ENCODE measurements at places on chromosomes 5 and 9.

DNA sequence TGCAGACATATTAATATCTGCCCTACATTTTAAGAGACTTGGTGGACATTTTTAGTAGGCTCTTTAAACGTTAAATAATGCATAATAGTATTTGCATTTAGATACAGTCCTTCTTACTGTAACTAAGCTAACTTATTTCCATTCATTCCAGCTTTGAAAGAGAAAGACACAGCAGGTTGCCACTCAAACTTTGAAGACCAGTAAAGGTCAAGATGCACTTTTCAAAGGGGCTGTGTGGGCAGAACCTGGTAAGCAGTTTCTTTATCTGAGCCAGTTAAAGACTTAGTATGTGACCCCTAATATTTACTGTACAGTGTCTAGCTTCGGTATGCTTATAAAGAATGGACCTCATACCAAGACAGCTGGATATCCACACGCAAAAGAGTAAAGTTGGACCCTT is 20.8 kb downstream of the PLGRKT start:
- DNase-seq: no peak

GRCh38 chr9:3498691-3499090 is 27.1 kb downstream of the RFX3 start:
- DNase-seq: no peak

DNA sequence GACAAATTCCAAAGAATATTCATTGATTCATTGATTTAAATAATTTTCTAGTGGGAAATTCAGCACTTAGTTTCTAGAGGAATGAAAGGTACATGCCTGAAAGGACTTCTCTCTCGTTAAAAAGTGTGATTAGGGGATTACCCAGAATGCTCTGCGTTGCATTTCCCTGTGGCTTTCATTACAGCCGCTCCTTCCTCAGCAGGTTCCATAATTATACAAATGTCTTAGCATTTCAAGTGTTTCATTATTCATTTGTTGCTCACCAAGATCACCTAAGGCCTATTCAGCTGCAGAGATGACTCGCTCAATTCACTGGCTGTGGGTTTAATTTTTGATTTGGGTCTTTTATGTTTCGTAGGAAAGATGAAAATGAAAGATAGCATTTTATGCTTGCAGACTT is 52.8 kb downstream of the SPATA31C2 start:
- no peak for DNase-seq

DNA sequence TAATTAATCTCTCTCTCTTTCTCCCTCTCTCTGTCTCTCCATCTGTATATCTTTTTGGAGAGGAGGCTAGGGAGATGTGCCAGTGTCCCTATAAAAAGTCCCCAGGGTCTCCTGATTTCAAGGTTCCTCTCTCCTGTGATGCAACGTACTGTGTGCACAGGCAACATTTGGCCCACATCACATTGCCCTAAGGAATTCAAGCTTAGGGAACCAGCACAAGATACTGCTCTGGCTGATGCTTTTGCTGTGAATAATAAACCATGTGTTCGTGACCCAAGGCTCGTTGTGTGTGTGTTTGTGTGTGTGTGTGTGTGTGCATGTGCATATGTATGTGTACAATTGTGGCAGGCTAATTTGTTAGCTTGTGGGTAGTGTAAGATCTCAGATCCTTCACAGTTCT is 9.7 kb downstream of the SPATA9 start:
- no peak for DNase-seq

DNA sequence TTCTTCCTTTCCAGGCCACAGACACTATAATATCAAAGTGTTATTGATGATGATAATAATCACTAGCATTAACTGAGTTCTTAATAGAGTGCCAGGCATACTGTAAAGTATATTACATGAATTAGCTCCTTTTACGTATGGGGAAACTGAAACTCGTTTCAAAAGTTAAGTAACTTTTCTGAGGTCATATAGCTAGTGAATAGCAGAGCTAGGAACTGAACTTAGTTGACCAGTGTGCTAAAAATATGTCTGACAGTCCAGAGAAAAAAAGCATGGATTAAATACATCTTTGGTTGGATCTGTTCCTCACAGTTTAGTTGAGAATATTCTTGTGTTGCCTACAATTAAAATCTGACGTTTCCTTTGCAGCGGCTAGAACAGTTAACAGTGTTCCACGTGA is 18.4 kb upstream of the CATSPER3 start:
- DNase-seq: no peak

DNA sequence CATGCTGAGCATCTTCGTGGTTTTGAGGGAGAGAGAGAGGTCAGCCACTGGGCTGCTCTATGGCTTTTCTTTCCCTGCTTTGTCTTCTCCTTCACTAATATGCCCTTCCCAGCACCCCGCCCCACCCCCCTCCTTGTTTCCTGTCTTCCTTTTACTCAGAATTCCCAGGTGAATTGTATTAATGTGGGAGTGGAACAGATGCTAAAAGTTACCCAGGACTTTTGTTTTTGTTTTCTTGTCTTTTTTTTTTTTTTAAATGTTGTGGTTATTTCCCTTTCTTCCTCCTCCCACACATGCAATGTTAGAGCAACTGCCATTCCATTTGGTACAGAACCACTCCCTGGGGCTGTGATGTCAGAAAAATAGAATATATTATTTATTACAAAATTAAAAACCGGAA is 442.7 kb upstream of the CD180 start:
- DNase-seq: no peak

DNA sequence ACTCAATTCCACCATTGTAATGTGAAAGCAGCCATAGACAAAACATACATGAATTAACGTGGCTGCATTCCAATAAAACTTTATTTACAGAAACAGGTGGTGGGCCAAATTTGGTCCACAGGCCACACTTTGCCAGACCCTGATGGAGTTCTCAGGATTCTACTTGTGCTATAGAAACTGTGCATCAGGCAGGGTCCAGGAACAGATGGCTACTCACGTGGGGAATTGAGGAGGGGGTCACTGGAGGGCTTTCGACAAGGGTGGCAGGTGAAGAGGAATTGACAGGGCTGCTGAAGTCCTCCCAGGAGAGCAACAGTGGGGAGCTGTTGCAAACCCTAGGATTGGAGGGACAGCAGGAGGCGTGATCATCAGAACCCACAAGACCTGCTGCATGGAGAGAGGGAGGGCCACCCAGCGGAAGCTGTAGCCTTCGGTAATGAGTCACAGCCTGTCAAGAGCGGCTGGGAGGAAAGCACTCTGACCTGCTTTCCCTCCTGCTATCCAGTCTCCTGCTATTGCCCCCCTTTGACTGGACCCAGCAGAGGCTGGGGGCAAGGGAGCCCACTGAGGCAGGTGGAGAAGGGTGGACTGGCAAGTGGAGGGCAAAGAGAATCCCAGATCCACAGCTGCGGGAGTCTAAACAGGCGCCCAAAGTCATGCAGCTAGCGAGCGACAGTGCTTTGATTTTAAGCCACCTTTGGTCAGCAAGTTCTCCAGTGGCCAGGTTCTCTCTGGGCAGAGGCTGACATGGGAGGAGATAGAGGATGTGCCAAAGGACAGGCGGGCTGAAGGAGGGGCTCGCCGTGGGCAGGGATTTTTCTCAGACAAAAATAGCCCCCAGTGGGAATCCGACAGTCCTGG is 138.3 kb upstream of the SMIM23 start:
- no peak for DNase-seq

DNA sequence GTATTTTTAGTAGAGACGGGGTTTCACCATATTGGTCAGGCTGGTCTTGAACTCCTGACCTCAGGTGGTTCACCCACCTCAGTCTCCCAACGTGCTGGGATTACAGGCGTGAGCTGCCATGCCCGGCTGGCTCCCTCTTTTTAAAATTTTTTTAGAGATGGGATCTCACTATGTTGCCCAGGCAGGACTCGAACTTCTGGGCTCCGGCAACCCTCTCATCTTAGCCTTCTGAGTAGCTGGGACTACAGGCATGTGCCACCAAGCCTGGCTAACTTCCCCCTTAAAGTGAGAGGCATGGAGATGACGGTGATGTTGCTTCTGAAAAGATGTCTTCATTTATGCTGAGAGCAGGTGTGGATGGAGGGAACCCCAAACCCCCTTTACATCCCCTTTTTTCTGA is 43.7 kb upstream of the PWWP2A start:
- DNase-seq: no peak

DNA sequence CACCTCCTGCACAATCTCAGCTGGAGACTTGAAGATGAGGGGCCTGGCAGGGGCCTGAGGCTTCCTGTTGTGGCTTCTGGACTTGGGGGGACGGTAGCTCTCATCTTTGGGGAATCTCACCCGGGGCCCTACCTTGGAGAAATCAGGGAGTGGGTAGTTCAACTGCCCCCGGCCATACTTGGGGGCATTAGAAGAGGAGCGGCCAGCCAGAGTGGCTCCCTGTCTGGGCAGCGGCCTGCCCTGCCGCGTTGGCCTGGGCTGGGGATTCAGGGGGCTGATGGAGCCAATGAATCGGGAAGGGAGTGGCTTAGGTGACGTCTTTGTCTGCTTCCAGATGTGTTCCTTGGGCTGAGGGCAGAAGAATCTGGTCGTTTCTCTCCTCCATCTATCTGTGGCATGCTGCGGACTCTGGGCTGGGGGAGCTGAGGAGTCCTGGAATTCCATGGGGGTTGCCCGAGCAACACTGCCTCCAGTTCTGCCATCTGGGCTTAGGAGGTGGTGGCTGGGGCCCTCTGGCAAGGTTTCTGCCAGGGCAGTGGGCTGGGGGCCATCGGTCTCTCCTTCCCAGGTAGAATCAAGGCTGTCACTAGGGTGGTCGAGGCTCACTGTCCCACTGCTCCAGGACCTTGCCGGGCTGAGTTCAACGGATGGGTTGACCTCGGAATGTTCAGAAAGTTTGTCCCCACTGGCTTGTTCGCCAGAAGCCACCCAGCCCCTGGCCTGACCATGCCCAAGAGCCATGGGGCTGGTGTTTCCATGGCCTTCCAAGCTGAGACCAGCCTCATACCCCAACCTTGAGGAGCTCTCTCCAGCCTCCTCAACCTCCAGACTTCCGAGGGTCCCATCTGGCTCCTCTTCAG is 11.0 kb downstream of the AKNA start:
- DNase-seq: no peak

DNA sequence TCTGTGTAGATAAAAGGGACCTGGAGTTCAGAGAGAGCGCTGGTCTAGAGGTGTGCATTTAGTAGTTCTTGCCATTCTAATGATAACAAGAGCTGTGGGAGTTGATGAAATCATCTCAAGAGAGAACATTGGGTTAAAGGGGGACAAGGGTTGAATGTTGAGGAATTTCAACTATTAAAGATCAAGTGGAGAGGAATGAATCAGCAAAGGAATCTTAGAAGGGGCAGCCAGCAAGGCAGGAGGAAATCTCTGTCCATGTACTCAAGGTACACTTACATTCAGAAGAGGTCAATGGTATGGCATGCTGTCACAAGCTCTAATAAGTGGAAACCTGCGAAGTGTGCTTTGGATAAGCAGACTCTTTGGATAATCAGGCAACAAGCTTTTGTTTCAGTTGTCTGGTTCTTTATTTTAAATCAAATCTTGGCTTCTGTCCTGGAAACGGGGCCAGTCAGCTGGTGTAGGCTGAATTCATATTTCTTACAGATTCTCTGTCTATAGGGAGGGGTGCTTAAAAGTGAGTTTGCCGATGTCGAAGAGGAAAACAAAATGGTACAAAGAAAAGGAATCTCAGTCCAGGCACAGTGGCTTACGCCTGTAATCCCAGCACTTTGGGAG is 320.5 kb upstream of the CD180 start:
- no peak for DNase-seq

- DNase-seq: no peak
Observed at GRCh38 chr9:91425271-91425670, 1.6 kb upstream of the NFIL3 start.

- DNase-seq: no peak
Observed at GRCh38 chr9:76893395-76893932, 12.4 kb downstream of the PRUNE2 start.

DNA sequence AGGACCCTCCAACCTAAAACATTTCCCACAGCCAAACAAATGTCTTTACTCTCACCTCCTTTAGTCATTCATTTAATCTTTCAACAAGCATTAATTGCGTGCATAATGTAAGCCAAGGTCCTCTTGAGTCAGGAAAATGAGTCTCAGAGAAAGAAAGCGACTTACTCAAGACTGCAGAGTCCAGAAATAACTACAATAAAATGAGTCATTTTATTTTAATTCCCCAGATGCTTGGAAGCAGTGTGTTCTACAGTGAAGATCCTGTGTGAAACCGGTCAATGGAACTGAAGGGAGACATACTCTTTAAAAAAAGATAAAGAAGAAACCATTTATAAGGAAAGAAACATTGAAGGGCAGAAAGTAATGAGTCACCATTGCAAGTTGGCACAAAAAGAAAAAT is 513.7 kb downstream of the CDK5RAP2 start:
- DNase-seq: no peak

GRCh38 chr9:79912318-79913070 is 340.7 kb downstream of the TLE4 start:
- no peak for DNase-seq

- no peak for DNase-seq
Observed at GRCh38 chr9:115689331-115689730, 464.3 kb upstream of the PAPPA start.

DNA sequence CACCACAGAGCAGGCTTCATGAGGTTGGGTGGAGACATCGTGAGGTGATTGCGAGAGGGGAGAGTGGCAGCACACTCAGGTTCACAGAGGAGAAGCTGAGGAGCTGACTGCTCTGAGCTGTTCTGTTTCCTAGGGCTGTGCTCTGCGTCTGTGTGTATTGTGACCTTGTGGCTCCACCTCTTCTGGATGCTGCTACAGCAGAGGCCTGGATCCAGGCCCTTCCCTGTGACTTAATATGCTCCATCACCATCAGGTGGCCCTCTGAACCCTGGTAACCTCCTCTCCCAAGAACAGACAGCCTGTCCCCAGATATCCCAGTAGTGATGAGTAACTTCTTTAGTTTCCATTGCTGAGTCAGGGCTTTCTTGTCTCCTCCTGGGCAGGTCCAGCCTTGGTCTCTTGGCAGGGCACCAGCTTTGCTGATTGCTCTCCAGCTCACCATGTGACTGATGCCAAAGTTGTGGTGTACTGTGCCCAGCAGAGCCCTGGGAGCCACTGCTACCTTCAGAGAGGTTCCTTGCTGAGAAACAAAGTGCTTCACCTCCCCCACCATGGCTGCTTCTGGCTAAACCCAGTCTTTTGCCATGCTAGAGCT is 212.8 kb upstream of the CHD1 start:
- DNase-seq: no peak

GRCh38 chr5:35938568-35939227 is at the start of gene CAPSL:
CAPSL (minus strand) TSS chr5:35938622; CDS start chr5:35921120, 17,502 bp downstream.
- no peak for DNase-seq

DNA sequence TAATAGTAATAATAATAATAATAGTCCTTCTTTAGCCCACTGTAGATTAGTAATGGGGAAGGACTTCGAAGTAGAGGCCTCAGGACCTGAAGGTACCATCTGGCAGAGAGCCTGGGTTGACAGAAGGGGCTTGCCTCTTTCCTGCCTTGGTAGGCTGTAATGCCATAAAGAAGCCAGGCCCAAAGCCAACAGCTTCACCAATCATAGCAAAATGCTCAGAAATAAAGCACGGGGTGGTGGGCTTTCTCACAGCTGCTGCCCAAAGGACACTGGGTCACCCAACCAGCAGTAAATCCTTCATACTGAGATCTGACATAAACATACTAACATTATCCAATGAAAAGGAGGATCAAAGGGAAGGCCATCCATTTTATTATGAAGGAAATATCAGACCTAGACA is 70.7 kb downstream of the SUSD1 start:
- no peak for DNase-seq

Measured in activated CD4-positive, alpha-beta T cell treated with anti-CD3 and anti-CD28 coated beads, Interleukin-2, amount 50 U/mL, for 4 hours (primary cell).